Cardiac muscle cell (in vitro differentiated cells and primary cell): ENCODE measurements at places on chromosomes 4 and X. TPM values are rescaled to one million over a fixed set of nuclear protein-coding genes. Genes with fewer than 3 reads are reported as not detected.

DNA sequence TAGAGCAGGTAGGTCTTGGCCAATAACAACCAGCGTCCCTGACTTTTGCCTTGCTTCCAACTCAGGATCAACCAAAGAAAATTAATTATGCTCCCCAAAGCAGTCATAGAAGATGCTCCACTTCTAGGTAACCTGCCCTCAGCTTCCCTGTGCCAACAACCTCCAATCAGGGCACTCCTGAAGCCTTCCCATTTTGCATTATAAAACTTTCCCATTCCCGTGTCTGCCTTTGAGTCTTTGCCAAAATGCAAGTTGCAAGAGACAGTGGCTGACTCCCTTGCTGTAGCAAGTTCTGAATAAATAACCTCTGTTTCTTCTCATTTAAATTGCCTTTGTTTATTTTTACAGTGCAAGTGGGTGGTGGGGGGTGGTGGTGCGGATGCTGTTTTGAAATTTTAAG, 418.0 kb downstream of the PACRGL start:
- DNase-seq = no peak

ABCG2 gene
- total RNA-seq = 0.04 TPM in 1 of 2 replicates, not detected in the other

DNA sequence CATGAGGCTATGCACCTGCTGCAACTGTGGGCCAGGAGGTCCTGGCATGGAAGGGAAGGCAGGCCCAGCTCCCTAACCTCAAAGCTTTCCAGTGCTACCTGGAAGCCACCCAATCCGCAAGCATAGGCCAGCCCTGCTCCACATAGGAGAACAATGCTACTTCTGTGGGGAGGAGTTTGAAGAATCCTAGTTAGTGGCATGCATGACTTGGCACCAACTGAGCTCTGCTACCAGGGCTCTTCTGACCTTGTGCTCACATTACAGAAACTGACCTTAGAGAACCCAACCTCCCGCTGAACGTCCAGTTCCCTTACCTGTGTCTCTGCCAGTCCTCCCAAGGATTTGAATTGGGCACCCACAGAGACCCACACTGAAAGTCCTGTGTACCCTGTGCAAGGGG, 58.8 kb downstream of the USP46 start:
- DNase-seq = no peak

DNA sequence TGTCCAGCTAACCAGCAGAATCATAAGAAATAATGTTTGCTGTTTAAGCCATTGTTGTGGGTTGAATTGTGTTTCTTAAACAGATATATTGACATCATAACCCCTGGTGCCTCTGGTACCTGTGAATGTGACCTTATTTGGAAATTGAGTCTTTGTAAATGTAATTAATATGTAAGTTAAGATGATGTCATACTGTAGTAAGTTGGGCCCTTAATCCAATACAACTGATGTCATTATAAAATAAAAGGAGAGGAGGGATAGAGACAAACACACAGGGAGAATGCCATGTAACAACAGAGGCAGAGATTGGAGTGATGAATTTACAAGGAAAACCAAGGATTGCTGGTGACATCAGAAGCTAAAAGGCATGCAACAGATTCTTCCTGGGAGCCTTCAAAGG, 141.4 kb downstream of the ZIC3 start:
- DNase-seq = no peak

GRCh38 chr4:80466618-80467017, 131.1 kb downstream of the CFAP299 start:
- no peak for DNase-seq

- DNase-seq = no peak
Measured at GRCh38 chr4:10023806-10024205, 2.5 kb upstream of the SLC2A9 start.

DNA sequence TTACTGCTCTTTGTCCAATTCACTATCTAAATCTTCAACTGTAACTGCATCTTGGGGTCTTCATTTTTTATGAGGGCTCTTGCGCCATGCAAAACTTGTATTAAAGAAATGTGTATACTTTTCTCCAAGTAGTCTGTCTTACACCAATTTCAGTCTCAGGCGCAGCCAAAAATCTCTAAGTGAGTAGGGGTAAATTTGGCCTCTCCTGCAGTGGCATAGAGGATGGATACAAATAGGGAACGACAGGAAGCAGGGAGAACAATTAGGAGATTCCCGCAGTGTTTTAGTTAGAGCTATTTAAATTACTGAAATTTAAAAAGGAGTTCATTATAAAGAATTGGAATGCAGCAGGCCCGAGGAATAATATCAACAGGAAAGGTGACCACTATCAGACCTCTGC, 30.2 kb downstream of the DMP1 start:
- no peak for DNase-seq

- no peak for DNase-seq
Measured at GRCh38 chrX:9533611-9534010, 68.8 kb downstream of the TBL1X start.

DNA sequence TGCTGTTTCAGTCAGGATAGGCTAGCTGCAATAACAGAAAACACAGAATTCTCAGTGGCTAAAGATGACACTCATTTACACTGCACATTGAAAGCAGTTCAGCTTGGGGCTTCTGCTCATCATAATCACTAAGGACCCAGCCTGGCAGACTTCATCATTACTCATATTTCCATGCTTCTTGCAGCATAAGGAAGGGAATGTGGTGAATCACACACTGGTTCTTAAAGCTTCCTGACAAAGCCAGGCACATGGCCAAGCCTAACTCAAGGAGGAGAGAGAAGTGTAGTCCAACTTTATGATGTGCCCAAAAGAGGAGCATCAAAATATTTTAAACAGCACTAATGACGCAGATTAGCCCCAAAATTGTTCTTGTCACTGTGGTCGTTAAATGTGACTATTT, 186.5 kb downstream of the BANK1 start:
- peak; percentile 98 for DNase-seq

DNA sequence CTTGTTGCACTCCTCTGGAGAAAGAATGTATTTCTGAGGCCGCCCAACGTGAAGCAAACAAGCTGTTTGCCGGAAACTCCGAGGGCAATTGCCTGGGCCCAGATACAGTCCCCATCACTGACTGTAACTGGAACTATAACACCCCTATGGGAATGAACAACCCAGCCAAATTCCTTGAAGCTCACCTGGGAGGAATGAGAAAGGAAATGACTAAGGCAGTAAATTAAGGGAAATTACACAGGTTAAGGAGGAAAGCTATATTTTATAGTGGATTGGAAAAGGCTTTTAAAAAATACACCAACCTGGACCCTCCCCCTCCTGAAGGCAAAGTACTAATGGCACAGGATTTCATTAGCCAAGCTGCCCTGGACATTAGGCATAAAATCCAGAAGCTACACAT, 11.7 kb upstream of the HERC5 start:
- no peak for DNase-seq

GRCh38 chr4:102862747-102863146, 6.0 kb upstream of the CISD2 start:
- no peak for DNase-seq

- no peak for DNase-seq
Measured at GRCh38 chr4:74366367-74366911, 1.5 kb downstream of the EREG start.

- DNase-seq = no peak
Measured at GRCh38 chr4:2263926-2264321, 2.0 kb upstream of the MXD4 start.

GRCh38 chr4:160772668-160773067, 1391.1 kb downstream of the FSTL5 start:
- DNase-seq = no peak

MTCP1 gene
- total RNA-seq = 1.7 and 2.3 TPM in 2 replicates

DNA sequence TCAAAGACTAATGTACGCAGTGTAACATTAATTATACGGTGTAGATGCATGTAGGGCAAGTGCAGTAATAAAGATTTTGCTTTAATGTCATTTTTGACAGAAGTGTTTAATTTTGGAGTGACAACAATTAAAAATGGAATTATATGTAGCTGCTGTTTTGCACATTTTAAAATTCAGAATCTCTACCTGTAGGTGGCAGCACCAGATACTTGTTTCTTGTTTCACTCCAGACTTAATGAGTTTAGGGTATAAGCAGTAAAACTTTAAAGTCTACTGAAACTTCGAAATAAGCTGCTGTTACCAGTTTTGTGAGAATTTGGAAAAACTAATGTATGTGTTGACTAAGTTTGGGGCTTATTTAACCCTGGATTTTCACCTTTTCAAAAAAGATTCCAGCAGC, 144.9 kb downstream of the POLA1 start:
- DNase-seq = peak; percentile 43

GRCh38 chr4:153987291-153987690, 198.4 kb upstream of the SFRP2 start:
- DNase-seq = no peak

MAB21L2 gene
- 0.54 and 0.81 TPM in 2 replicates for total RNA-seq

DNA sequence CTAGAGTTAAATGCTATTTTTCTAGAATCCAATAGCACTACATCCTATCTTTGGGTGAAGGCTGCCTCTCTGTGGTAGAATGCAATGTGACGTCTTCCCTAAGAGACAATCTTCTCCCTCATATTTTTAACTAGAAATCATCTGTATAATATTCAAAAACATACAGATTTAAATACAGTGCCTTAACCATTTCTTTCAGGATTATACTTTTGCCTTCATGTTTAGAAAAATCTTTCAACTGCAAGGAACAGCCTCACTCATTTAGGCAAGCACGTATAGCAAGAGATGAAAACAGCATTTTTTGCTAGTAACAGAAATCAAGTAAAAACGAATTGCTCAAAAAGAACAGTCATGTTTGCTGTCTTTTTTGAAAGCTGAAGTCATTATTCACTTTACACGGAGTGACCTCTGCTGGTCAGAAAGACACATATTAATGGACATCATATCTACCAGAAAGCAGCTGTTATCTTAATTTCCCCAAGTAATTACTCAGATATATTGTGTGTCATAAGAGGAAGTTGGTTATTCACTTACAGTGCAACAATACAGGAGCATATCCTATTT, 422.3 kb downstream of the STPG2 start:
- DNase-seq = peak; percentile 69

- DNase-seq = no peak
Measured at GRCh38 chrX:154779261-154779660, 16.6 kb downstream of the DKC1 start.

- DNase-seq = peak; percentile 44
Measured at GRCh38 chr4:136637071-136637777, 895.1 kb downstream of the PCDH18 start.

JCHAIN gene
- total RNA-seq = not detected in 2 replicates

KLKB1 gene
- 0.09 TPM in 1 of 2 replicates, not detected in the other for total RNA-seq

GRCh38 chrX:11187001-11187400, 75.9 kb downstream of the HCCS start:
- peak; percentile 79 for DNase-seq

VEGFD gene
- 0.53 and 1.2 TPM in 2 replicates for total RNA-seq

GRCh38 chr4:174401471-174402130, 117.9 kb downstream of the CEP44 start:
- DNase-seq = no peak

GRCh38 chr4:40763228-40763716, 13.5 kb downstream of the NSUN7 start:
- peak; percentile 75 for DNase-seq

- peak; percentile 48 for DNase-seq
Measured at GRCh38 chr4:141541851-141542250, 94.5 kb upstream of the IL15 start.

SPP1 gene
- 0.12 and 0.25 TPM in 2 replicates for total RNA-seq

DNA sequence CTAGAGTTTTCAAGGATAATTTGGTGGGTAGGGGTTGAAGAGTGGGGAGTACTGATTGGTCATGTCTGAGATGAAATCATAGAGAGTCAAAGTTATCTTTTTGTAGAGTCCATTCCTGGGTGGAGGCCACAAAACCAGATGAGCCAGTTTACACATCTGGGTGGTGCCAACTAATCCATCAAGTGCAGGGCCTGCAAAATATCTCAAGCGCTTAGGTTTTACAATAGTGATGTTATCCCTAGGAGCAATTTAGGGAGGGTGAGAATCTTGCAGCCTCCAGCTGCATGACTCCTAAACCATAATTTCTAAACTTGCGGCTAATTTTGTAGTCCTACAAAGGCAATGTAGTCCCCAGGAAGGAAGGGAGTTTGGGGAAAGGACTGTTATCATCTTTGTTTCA, 988.3 kb upstream of the LCORL start:
- DNase-seq = no peak

- no peak for DNase-seq
Measured at GRCh38 chrX:71533516-71533850, 579 bp downstream of the OGT start.

UBE2D3 gene
- 359 and 420 TPM in 2 replicates for total RNA-seq

DNA sequence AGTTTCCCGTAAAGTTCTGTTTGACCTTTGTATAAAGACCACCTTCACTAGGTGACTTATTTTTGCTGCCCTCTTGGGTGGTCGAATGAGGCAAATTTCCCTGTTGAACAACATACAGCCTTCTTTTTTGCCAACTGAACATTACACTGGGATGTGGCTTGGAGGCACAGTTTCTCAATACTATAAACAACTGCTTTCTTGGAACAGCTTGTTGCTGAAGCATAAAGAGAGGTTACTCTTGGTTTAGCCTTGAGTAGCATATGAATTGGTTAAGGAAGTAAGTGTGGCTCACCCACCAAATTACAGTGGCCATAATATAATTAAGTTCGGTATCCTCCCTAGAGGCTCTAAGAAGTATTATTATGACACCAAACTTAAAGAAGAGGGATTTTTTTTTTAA, 40.0 kb downstream of the HHIP start:
- DNase-seq = no peak

TSPAN7 gene
- total RNA-seq = 22.0 and 23.1 TPM in 2 replicates

DNA sequence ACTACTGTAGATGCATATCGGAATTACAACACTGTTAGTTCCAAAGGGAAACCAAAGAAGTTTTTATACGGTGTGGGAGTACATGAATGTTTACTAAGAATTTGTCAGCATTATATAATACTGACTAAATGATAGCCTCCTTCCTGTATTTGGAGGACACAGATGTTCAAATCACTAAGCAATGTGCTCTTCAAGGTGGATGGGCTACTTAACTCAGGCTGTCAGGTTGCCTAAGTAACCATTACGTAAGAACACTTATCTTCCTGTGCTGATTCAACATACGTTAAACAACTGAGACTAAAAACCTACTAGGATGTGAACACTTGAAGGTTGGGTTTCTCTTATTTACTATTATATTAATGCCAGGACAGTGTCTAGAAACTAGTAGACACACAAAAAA, 81.9 kb upstream of the HPGD start:
- peak; percentile 60 for DNase-seq

DCAF4L1 gene
- total RNA-seq = 0.11 and 0.21 TPM in 2 replicates

- no peak for DNase-seq
Measured at GRCh38 chr4:118974758-118975157, 86.1 kb downstream of the SYNPO2 start.

ERAS gene
- not detected in 2 replicates for total RNA-seq

DNA sequence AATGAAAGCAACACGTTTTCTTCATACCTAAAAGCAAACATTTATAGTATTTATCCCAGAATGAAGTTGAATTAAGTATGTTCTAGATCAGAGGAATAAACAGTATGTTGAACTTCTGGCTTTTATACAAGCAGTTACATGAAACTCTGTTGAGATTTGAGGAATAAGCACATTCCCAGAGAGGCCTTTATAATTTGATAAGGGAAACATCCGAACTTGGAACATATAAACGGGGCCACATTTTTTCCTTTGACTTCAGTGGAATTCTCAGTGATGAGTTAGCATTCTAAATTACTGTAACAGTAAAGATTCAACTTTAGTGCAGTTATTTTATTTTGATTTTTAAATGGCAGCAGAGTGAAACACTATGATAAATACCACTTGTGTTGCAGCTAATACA, 119.5 kb downstream of the GLRA3 start:
- DNase-seq = no peak

- no peak for DNase-seq
Measured at GRCh38 chr4:185683222-185683621, 128.8 kb downstream of the SORBS2 start.

- no peak for DNase-seq
Measured at GRCh38 chrX:2145692-2146367, 354.9 kb downstream of the DHRSX start.

ZAR1 gene
- not detected in 2 replicates for total RNA-seq
